ENCODE measurements at places on chromosomes 5 and 9.

GRCh38 chr5:71471193-71471592 is 15.7 kb downstream of the BDP1 start:
- DNase-seq: no peak

DNA sequence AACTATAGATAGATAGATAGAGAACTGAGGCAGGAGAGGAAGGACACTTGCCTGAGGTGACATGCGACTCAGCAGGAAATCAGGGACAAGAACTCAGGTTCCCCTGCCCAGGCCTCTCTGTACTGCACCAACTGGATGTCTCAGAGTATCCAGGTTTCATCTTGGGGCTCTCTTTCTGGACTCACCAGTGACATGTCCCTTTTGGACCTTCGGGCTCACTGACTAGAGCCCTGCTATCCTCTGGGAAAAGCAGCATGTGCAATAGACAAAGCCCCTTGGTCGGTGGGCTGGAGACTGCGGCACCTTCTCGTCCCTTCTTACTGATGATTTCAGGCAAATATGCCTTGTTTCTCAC is 104.5 kb downstream of the RGS3 start:
- DNase-seq: no peak

- no peak for DNase-seq
Measured at GRCh38 chr9:97910357-97910756, 11.9 kb downstream of the TRMO start.

GRCh38 chr9:14232111-14232510 is 81.8 kb downstream of the NFIB start:
- DNase-seq: no peak

DNA sequence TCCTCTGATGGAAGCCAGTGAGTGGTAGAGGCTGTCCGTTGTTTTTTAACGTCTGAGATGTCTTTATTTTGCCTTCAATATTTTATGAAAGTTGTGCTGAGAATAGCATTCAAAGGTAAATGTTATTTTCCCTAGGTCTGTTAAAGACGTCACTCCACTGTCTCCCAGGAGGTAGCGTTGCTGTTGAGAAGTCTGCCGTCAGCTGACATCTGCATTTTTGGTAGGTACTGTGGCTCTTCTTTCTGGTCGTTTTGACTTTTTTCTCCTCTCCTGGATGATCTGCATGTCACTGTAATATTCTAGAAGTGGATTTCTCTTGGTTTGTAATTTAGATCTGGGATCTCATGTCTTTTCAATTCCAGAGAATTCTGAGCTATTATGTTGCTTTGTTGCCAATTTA is 26.4 kb downstream of the SURF6 start:
- no peak for DNase-seq
